ENCODE measurements at places on chromosomes 7 and 10.
A peak's percentile ranks its signal among the peaks of the same experiment; 100 is the strongest.

- DNase-seq = no peak
Measured at GRCh38 chr7:43204081-43204480, 91.6 kb downstream of the HECW1 start.

- no peak for DNase-seq
Measured at GRCh38 chr10:28915989-28916588, 238.8 kb downstream of the BAMBI start.

GRCh38 chr10:101120884-101121653 lies 10.0 kb upstream of the TLX1 start:
- DNase-seq = peak; percentile 34

DNA sequence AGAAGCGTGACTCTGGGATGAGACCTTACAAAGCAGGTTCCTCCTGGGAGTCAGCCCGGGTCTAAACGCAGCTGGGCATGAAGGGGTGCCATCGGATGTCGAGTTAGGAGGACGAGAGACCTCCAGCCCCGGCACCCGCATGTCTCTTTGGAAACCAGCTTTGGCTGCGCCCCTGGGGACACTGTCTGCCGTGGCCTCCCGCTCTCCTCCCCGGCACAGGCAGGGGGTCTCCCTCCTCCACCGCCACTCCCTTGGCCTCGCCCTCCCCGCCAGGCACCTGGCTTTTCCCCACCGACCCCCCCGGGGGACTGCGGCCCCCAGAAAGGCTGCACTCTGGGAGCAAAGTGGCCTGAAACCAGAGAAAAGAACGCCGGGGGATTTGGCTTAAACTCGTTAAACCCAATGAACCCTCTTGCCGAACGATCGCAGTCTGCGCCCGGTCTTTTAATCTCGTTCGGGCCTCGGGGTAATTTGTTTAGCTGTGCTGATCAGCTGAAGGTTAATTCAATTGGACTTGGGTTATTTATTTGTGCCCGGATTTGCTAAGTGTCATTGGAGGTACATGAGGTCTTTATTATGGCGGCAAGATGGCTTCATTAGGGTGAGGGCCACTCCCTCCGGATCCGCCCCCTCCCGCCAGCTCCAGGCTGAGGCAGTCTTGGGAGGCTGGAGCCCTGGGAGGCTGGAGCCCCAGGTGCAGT lies 16.4 kb upstream of the PSMG3 start:
- no peak for DNase-seq

GRCh38 chr10:46310851-46311250 lies 24.1 kb downstream of the ANTXRL start:
- no peak for DNase-seq

DNA sequence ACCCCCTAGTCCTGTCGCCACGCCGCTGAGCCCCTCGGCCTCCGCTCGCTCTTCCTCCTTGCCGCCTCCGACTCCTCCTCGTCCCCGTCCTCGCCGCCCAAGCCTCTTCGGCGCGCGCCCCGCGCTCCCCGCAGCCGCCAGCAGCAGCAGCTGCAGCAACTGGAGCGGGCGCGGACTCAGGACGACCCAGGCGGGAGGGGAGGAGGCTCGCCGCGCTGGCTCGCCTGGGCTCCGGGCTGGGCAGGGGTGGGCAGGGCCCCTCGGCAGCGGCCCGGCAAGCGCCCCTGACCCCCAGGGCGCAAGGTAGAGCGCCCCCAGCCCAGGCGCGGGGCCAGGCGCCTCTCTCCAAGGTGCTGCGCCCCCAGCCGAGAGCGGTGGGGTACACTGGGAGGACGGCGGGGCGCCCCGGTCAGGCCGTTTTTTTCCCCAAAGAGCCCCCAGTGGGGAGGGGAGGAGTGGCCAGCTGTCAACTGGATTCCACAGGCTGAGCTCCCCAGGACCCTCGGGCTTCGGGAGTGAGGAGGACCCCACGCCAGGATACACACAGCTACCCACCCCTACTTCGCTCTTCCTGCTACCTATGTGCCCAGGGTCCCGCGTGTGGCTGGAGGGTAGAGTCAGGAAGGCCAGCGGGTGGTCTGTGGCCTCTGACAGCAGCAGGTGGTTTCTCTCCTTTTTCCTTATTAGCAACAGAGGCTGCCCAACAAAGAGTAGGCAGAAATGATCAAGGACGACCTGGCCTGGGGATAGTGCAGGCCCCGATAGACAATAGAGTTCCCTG lies 903 bp upstream of the KCNMA1 start:
- no peak for DNase-seq

DNA sequence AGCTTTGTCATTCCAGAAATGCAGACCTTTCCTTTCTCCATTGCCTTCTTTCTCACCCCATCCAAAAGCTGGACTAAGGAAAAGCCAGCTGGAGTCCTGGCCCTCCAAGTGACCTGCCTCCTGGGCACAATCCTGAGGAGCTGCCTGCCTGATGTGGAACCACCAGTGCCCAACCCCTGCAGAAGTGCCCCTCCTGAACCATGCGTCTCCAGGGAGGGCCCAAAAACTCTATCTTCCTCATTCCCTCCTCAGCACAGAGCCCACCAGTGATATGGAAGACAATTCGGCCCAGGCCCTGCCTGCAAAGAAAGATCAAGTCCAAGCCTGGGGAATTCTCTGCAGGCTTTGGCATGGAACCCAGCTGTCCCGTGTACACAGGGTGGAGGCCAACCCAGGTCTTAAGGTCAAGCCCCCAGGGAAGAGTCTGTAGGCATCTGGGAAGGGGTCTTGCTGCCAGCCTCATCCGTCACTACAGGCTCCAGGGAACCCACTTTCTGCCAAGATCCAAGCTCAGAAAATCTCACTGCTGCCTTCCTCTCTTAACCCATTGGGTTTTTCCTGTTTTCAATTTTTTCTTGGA lies 3.5 kb upstream of the GRID1 start:
- DNase-seq = no peak

GRCh38 chr10:32350811-32351350 lies 3.9 kb upstream of the EPC1 start:
- no peak for DNase-seq

- DNase-seq = no peak
Measured at GRCh38 chr10:16966991-16967865, 150.0 kb upstream of the RSU1 start.

- DNase-seq = peak; percentile 22
Measured at GRCh38 chr7:127251465-127252376, 1.0 kb downstream of the GRM8 start.

DNA sequence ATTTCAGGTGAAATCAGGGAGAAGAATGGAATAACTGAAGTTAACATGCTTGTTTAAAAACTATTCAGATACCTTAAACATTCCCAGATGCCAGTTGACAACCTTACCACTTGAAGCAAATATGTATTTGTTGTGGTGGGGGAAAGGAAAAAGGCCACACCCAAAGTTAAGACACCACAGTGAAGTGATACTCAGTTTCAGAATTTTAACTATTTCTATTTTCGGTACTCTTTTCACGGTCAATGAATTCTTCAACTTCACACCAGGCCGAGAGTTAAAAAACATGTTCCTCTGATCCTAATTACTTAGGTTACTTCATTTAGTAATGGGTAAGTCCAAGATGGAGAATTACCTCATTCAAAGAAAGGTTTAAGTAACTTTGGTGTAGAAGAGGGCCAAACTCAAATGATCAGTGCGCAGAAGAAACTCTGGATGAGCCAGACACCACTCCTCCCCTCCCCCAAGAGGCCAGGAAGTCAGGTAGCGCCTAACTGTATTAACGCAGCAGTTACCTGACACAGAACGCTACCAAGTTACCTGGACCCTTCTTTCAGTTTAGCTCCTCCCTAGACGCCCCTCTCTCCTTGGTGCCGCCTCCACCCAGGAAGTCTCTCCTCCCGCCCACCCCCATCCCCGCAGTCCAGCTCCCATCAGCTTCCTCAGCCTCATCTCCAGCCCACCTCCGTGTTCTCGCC lies 700 bp downstream of the MTPN start:
- peak; percentile 8 for DNase-seq

DNA sequence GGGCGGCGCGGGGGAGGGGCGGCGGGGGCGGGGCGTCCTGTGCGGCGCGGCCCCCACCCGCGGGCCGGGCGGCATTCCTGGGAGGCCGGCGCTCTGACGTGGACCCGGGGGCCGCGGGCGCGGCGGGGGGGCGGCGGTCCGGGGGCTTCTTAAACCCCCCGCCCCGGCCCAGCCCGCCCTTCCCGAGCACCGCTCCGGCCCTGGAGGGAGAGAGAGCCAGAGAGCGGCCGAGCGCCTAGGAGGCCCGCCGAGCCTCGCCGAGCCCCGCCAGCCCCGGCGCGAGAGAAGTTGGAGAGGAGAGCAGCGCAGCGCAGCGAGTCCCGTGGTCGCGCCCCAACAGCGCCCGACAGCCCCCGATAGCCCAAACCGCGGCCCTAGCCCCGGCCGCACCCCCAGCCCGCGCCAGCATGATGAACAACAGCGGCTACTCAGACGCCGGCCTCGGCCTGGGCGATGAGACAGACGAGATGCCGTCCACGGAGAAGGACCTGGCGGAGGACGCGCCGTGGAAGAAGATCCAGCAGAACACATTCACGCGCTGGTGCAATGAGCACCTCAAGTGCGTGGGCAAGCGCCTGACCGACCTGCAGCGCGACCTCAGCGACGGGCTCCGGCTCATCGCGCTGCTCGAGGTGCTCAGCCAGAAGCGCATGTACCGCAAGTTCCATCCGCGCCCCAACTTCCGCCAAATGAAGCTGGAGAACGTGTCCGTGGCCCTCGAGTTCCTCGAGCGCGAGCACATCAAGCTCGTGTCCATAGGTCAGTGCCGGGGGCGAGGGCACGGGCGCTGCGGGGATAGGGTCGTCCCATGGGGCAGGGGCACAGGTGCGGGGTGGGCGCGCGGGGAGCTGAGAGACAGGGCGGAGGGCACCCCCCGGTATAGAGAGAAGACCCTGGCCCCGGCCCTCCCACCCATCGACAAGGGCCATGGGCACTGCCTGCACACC lies at the start of gene FLNC:
Gene FLNC (plus strand): TSS at position 176 of the 947 bp plus-strand sequence. CDS start 232 bp downstream, at position 408.
- DNase-seq = peak; percentile 32

DNA sequence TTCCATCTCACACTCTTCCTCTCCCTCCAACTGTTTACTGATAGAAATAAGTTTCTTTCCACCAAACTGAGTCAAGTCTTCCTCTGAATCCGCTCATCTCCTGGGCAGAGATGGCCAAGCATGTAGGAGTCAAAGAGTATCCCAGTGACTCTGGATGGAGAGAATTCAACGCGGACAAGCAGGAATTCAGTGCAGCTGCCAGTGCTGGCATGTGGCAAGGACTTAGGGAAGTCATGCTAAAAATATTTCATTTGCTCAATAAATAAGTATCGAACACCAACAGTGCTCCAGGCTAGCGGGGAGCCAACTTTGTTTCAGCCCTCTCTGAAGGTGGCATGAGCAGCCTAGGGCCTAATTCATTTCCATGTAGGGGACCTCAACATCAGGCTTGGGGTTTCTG lies 351.6 kb upstream of the ZMIZ1 start:
- no peak for DNase-seq

DNA sequence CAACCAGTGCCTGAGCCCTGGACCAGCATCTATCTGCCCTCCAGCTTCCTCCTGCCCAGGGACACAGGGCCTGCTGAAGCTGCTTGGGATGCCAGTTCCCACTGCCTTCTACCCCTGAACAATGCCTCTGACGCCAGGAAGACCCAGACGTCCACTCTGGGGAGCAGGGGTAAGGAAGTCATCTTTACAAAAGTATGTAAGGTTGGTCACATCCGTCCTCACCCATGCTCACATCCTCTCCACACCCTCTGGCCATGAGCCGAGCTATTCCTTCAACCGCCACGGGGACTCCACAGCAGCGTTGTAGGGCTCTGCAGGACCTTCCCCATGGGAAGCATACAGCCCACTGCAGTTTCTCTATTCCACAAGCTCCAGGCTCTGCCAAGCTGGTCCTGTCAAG lies 58.5 kb downstream of the CLRN3 start:
- DNase-seq = no peak

GRCh38 chr10:119860866-119861607 lies 11.6 kb downstream of the MCMBP start:
- DNase-seq = no peak

DNA sequence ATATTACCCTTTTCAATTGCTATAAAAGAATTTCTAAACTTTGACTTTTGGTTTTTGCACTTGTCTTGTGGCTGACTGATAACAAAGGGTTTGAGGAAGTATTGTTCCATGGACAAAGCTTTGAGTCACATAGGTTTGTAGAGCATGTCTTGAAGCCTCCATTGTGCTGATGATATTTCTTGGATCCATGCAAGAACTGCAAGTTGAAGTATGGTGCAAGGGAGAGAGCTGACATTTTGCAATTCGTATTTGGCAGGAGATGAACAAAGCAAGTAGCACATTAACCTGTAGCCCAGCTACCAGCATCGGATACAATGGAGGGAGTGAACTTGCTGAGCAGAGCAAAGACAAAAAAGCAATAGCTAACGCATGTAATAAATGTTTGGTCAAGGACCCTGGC lies 23.4 kb downstream of the MGAM2 start:
- DNase-seq = no peak

- no peak for DNase-seq
Measured at GRCh38 chr10:25902002-25902401, 32.0 kb upstream of the MYO3A start.

DNA sequence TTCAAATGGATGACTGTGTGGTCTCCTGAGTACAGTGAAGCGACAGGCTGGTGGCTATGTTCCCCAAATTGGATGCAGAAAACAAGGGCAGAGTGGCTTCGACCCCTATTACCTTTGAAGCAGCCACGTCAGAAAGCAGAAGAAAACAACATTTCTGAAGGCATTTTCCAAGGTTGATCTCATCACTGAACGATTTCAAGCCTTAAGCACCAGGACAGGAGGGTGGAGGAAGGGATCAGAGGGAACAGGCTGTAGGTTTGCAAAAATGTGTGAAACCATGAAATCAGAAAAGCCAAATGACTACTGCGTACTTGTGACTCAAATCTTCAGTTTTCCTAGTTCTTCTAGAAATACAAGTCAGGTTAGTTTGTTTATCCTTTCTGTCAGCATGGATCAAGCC lies 181.0 kb upstream of the TMEM106B start:
- DNase-seq = no peak

DNA sequence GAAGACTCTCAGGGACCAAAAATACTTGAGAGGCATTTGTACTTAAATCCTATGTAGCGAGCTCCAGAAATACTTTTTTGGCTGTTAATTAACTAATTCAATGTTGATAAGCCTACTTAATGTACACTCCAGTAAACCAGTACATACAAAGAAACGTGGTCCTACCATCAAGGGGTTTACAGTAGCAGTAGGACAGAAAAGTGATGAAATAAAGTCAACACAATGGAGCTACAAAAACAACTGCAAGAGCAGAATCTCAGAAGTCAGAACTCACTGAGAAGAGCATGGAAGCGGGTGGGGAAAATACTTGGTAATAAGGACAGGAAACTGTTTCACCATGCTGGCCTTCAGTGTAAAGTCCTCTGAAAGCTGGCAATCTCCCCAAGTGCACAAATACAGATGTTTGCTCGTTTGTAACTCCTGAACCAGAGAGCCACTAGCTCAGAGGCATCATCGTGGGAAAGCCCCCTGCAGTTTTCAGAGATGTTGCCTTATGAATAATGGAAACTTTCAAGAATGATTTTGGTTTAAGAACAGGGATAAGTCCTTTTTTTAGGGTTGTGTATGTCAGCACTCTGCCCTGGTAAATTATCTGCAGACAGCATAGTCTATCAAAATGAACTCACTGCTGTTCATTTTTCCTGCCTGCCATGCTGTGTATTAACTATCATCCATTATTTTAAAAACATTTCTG lies 233.2 kb downstream of the SORCS1 start:
- DNase-seq = no peak

Measured in stimulated activated CD4-positive, alpha-beta T cell treated with anti-CD3 and anti-CD28 coated beads, Interleukin-4, amount 100 ng/mL, for 4 hours (primary cell).